Stimulated activated CD4-positive, alpha-beta T cell treated with anti-CD3 and anti-CD28 coated beads, Interleukin-4, amount 100 ng/mL, for 24 hours (primary cell): ENCODE measurements at places on chromosomes 11 and 22.

GRCh38 chr11:44548032-44548695 is 17.3 kb upstream of the CD82 start:
- DNase-seq: no peak

DNA sequence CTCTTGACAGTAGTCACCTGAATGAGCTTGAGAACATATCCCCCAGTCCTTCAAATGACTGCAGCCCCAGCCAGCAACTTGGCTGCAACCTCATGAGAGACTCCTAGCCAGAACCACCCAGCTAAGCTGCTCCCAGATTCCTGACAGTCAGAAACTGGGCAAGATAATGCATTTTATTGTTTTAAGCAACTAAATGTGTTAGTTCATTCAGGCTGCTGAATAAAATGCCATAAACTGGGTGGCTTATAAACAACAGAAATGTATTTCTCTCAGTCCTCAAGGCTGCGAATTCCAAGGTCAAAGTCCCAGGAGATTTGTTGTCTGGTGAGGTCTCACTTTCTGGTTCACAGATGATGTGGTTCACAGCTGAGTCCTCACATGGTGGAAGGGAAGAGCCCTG is 5.8 kb upstream of the PAMR1 start:
- no peak for DNase-seq

- DNase-seq: peak; percentile 12
Observed at GRCh38 chr22:46653596-46653995, 33.4 kb downstream of the GRAMD4 start.

- DNase-seq: no peak
Observed at GRCh38 chr11:104619751-104620150, 278.5 kb downstream of the CASP12 start.

- no peak for DNase-seq
Observed at GRCh38 chr11:68749229-68750123, 1.8 kb downstream of the TESMIN start.

GRCh38 chr22:38802671-38803121 is 8.8 kb upstream of the DNAL4 start:
- DNase-seq: no peak

DNA sequence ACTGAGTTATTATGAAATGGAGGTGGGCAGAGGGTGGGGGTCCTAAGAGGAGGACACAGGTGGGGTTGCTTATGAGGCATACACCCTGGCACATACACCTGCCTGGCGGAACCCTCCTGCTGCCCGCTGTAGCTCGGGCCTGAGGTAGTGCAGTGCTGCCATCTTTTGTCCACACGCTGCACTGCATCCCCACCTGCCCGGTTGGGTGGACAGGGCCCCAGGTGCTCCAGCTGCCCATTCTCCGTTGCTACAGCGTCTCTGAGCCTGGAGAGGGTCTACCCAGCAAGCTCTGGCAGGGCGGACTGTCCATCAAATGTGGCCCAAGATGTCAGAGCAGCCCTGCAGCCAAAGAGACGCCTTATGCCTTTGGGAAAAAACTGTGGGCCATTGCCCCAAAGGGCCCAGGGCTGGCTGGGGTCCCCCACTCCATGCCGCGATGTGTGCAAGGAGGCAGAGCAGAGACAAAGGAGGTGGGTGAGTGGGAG is 131.2 kb downstream of the BUD13 start:
- DNase-seq: peak; percentile 6

DNA sequence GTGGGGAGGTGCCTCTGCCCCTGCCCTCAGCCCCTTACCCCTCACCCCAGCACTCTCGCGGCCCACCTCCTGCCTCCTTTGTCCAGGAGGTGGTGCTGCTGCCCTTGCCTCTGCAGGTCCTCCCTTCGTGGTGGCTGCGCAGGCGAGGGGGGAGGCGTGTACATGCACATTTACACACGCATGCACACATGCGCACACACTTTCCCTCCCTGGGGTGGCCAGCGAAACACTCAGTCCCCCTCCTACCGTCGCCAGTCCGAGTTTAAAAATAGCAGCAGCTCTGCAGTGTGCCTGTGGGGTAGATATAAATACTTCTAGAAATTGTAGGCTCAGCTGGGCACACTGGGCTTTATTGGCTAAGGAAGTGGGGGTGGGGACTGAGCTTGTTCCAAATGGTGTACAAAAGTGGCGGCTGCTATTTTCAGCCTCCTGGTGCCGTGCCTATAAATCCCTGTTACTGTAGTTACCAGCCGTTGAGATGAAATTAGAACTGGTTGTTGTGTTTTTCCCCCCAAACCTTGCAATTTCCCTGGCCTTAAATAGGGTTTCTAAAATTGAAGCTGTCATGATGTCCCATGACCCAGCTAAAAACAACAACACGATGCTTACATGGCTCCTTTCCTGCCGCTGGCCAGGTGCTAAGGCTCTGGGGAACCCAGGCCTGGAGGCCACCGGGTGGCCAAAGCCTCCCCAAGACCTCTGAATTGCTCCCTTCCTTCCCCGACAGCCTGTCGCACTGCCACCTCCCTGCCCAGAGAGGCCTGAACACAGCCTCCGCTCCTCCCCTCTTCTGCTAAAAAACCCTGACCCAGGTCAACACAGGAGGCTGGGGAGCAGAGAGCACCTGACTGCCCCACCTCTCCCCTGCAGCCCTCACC is 12.4 kb downstream of the PICK1 start:
- no peak for DNase-seq

DNA sequence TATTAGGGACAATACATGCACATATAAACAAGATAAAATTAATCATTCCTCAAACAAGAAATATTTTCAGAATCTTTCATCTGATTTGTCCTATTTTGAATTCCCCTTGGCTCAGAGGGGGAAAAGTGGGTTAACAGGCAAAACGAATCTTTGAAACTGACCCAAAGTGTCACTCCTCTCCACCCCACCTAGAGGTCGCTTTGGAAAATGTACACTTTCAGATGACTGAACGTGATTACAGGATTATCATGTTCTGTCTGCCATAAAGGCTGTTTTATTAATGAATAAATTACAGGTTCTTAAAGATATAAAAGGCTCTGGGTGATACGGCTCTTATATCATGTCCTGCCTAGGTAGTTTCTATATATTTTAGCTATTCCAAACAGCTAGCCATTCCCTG is 1735.0 kb downstream of the LRRC4C start:
- DNase-seq: no peak

DNA sequence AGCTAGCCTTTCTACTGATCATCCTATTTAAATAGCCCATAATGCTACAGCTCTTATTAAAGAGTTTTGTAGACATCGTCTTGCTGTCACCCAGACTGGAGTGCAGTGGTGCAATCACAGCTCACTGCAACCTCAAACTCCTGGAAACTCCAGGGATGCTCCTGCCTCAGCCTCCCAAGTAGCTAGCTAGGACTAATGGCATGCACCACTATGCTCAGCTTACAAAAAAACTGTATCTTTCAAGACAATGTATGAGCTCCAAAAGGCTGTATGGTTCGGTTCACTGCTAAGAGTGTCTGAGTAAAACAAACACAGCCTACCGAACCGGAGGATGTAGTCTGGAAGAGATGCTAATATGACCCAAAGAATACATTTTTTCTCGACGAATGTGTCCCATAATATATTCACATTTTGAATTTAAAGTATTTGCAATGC is 2.6 kb downstream of the TAF1D start:
- no peak for DNase-seq
